ENCODE measurements at places on chromosomes 5 and 9.

GRCh38 chr5:91727463-91727862 is 344.3 kb upstream of the ARRDC3 start:
- no peak for DNase-seq

- DNase-seq = no peak
Measured at GRCh38 chr5:97840643-97841042, 657.6 kb upstream of the RIOK2 start.

DNA sequence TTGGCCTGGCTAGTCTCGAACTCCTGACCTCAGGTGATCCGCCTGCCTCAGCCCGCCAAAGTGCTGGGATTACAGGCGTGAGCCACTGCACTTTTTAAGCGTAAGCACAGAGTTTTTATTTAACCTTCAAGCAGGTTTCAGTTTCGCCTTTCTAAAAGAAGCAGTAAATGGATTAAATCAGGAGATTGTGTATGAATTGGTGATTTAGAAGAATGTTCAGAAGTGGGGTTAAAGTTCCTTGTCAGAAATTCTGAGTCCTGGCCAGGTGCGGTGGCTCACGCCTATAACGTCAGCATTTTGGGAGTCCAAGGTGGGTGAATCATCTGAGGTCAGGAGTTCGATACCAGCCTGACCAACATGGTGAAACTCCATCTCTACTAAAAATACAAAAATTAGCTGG is 12.2 kb downstream of the HSPA4 start:
- DNase-seq = no peak

DNA sequence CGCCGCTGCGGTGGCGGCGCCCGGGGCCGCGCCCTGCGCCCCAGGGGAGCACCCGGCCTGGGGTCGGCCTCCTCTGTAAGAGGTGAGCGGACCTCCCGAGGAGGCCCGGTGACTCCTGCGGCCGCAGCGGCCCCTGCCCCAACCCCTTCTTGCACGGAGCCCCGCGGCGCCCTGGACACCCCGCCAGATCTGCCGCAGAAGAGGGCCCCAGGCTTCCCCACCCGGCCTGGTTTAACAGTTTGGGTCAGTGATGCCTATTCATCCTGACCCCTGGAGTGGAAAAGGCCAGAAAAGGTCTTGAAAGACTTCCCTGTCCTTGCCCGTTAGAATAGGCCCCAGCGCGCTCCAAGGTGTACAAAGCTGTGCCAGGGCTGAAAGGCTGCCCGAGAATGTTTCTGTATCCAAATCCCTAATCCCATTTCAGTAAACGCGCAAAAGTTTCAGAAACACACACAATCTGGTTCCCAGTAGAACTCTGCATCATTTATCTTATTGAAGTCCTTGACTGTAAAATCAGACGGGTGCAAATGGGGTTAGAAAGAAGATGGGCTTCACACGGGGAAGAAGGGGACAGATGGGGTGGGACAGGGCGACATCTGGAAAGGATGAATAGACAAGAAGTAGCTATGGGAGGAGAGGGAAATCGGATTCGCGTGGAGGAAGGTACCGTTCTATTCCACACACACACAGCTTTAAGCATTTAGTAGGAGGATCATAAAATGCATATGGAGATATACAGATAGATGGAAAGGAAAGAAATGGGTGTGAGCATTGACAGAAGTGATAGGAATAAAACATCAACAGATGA is 1.1 kb upstream of the SSBP2 start:
- DNase-seq = no peak

DNA sequence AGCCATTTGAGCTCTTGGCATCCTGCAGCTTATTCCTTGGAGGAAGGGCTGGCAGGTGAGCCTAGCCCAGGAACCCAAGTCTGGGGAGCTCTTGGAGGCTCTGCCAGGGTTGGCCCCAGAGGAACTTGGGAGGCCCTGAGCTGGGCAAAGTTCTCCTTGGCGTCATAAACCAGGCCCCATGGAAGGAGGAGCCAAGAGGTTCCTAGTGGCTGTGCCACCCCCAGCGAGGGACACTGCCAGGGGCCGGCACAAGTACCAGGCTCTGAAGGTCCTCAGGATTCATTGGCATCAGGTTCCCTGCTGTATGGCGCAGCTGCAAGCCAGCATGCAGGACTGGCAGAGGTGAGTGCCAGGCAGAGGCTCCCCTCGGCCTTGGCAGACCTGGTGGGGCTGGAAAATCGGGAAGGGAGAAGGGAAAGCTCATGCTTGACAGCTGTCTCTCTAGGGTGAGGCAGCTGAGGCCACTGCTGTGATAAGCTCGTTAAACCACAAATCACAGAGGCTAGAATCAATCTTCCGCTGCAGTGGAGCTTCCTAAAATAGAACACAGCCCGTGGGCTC is 54.6 kb upstream of the SYNPO start:
- no peak for DNase-seq

DNA sequence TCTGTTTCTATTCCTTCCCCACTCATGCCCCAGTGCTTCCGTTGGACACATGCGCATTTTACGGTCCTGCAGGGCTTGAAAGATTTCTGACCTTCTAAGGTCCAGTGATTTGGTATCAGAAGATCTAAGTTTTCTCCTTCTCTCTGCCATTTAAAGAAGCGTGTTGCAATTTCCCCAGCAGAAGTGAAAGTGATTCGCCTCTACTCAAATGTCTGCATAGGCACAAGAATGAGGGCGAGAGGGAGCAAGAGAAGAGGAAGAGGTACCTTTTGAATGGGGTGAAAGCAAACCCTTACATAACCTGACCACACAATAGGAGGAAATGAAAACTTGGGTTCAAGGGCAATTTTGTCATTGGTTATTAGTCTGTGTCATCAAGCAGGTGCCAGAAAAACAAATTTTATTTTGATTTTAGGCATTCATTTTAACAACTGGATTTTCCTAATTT is 31.7 kb upstream of the NR3C1 start:
- no peak for DNase-seq

DNA sequence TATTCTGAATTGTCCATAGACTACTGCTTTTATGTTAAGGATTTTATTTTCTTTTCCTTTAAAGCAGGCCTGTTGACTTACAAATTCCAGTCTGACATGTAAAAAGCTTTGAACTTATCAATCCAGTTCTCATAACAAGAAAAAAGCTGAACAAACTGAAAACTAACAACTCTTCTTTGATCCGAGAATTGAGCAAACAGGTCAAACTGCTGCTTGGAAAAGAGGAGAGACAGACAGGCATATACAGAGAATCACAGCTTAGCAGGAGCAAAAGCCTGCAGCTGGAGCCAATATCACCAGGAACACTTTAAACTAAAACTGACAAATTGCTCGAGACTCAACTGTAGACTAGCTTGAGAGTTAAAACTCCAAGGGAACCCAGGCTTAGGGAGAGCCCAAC is 85.8 kb downstream of the HINT1 start:
- no peak for DNase-seq

DNA sequence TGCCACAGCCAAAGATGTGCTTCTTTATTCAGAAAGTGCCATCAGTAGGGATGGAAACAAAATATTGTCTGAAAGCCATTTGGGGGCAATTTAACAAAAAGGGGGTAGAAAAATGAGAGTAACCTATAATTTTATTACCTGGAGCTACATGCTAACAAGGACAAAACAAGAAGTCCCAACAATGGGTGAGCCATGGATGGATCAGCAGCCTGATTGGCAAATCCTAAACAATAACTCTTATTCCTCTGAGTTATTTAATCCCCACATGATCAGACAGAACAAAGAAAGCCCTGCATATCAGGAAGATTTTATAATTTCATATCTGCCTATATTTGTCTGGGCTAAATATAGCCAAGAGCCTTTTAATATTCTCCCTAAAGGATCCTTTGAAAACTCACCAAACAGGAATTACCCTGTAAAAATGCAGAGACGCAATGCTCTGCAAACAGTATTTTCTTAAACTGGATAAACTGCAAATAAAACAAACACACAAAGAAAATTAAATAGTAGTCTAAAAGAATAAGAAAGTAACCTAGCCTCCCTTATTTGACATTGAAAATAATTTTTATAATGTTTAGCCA is 483.4 kb downstream of the ZNF608 start:
- no peak for DNase-seq

DNA sequence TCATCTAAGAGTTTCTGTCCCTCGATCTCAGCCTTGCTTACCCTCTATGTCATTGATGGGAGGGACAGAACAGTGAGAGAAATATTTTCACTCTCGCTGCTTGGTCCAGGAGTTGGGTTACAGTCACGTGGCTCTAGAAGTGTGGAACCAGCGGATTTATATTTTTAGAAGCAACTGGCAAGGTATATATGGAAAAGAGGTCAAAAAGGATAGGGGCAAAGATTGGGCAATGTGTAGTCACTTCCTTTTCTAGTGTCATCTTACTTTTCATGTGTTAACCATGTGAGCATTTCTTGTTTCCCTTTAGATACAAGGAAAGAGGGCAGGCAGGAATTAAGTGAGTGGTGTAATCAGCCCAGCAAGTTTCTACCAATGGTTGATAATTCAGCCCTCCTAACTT is 111.5 kb upstream of the ZNF366 start:
- DNase-seq = no peak

Data from A172 (cell line).